ENCODE measurements at places on chromosomes 1 and 21.
A peak's percentile ranks its signal among the peaks of the same experiment; 100 is the strongest.

GRCh38 chr1:95407886-95408291 is 173.9 kb downstream of the RWDD3 start:
- no peak for DNase-seq

GRCh38 chr1:54077359-54077758 is 24.0 kb downstream of the TCEANC2 start:
- DNase-seq: no peak

- DNase-seq: peak; percentile 24
These were observed 9.5 kb downstream of the COLGALT2 start for GRCh38 chr1:184027826-184028695.

DNA sequence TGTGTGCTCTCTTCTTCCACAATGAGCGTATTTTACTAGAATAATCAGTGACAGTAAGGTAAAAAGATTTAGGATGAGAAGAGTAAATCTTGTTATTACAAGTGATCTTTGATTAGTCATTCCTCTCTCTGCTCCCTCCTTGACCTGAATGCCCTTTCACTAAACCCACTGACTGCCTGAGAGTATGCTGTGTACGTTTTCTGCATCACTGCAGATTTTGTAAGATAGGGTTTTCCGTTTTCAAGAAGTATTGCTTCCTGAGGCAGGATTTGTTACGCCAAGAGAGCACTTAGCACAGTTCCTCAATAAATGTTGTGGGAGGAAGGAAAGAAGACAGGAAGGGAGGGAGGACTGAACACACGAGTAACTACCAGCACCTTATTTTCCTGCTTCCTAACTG is 7.7 kb upstream of the LAMB3 start:
- no peak for DNase-seq

- peak; percentile 84 for DNase-seq
These were observed 58.2 kb downstream of the WLS start for GRCh38 chr1:68173936-68174737.

GRCh38 chr1:7581754-7582459 is 189.2 kb upstream of the VAMP3 start:
- no peak for DNase-seq

GRCh38 chr21:37667380-37667779 is 248.9 kb downstream of the KCNJ6 start:
- DNase-seq: no peak

- no peak for DNase-seq
These were observed 20.6 kb downstream of the PYHIN1 start for GRCh38 chr1:158951956-158952355.

GRCh38 chr1:90204023-90204590 is 209.2 kb downstream of the ZNF326 start:
- no peak for DNase-seq

DNA sequence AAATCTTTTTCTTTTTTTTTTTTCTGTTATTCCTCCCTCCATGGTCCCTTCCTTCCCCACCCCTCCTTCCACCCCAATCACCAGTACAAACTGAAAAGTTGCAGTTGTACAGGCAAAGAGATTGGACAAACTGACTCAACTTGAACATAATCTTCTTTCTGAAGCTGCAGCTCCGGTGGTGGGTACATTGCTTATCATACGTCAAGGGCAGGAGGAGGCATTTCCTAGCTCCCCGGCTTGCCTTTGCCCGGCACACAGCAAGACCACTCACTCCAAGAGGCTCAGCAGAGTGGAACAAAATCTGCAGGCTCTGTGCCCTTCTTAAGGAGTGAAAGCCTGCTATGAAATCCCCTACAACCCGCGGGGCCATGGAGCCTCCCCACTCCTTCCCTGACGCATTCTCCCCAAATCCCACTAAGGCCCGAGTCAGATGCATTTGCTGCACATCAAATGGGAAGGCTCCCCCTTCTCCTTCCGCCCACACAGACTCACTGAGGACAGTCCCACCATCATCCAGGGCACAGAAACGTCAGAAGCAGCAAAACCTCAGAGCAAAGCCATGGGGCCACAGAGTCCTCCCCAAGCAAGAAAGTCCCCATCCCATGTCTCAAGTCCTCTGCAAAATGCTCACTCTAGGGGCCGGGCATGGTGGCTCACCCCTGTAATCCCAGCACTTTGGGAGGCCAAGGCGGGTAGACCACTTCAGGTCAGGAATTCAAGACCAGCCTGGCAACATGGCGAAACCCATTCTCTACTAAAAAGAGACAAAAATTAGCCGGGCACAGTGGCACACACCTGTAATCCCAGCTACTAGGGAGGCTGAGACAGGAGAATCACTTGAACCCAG is 45.9 kb downstream of the SYF2 start:
- DNase-seq: no peak

- no peak for DNase-seq
These were observed 908 bp upstream of the ELK4 start for GRCh38 chr1:205632669-205633169.

- no peak for DNase-seq
These were observed at the start of gene PTPN7 for GRCh38 chr1:202160377-202160940. Gene PTPN7 (minus strand): TSS chr1:202160602. CDS start chr1:202159402, 1,200 bp downstream.

DNA sequence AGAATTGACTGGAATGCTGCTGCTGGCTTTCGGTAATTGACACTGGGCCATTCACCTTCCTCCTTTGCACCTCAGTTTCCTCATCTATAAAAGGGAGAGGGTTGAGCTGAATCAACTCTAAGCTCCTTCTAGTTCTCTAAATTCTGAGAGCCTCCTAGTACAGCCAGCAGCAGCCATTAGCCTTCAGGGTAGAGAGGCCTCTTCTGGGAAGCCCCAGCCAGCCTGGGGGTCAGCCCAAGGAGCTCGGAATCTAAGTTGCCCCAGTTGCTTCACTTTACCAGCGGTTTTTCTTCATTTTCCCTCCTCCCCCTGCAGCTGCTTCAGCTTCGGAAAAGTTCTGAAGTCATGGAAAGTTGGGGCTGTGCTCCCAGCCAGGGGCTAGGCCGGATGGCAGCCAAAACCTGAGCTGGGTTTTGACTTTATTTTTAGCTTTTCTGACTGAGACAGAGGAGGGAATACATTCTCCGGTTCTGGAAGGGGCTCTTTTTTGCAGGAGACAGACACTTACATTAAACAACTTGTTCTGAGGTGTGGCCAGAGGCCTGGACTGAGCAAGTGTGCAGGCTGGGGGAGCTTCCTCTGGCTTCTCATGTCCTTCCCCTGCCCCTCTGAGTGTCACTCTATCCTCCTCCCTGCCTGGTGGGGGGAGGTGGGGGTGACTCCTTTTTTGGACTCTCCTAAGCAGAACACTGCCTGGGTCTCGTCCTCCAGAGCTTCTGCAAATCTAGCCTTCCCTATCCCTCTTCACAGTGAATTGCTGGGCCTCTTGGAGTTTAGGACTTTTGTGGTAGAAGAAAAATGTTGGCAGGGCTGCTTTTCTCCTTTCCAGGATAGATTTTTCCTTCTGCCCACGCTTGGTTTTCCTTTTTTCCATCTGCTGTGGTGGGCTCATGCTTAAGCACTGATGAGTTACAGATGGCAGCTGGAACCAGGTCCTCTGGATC is 14.4 kb downstream of the LMNA start:
- DNase-seq: peak; percentile 66

DNA sequence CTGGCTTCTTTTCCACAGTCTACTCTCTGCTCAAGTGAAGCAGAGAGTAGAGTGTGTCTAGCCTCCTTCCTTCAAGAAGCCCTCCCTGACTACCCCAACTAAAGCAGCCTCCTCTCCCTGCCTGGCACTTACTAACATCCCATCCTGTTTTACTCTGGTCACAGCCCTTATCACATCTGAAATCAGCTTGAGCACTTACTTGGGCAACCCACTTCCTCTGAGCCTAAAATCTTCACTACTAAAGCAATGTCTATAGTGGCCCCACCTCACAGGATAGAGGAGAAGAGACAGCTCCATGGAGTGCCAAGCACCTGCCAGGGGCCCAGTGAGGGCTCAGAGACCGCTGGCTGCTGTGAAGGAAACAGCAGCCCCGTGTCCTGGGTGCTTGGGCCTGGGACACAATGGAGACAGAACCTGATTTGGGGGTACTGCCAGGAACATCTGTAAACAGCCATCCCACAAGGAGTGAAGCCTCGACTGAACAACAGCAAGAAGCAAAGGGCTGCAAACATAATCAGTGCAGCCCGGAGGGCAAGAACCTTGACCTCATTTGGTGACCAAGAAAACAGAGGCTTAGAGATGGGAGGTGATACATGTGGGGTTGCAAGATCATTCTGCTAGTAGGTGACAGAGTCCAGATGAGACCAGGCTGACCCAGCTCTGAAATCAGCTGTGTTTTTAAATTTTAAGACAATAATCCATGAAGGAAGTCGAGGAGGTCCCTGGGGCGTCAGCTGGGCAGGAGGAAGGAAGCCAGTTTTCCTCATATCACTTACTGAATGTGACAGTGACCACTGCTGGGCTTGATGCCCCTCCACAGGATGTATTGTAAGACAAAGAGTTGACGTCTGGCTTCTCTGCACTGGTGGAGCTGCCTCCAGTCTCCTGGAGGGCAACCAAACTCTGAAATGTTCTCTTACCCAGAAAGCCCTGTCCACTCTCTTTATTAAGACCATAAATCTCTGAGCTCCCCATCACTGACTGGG is 710.6 kb downstream of the MATN1 start:
- no peak for DNase-seq

DNA sequence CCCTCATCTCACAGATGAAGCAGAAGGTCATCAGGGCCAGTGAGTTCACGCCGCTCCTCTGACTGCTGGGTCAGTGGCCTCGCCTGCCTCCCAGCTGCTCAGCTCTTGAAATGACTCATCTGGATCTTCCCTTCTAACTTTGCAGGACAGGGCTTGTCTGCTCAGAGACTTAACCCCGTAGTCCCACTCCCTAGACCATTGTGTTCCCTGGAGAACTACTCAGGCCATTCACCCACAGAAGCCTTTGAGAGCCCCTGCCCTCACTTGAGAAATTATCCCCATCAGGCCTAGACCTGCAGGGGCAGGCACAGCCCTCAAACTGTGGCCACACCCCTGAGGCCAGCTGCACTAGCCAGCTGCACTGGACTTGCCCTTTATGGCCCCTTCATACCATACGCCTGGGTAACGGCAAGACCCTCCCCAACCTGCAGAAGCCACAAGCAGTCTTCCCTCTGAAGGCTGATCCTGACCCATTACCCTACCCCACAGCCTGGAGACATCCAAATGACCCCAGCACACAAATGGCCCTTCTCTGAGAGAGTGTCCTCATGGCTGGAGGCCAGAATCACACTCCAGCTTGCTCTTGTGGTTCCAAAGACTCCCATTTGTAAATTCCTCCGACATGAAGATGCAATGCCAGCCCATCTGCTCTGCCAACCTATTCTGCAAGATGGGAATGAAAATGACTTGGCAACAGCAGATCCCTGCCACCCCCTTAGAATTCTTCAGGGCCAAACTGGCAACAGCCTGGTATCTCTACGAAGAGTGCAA is 33.2 kb downstream of the RCSD1 start:
- DNase-seq: peak; percentile 81

- no peak for DNase-seq
These were observed 54.8 kb upstream of the CNTN2 start for GRCh38 chr1:204988196-204988595.

GRCh38 chr1:243740255-243740999 is 109.6 kb downstream of the AKT3 start:
- peak; percentile 17 for DNase-seq

DNA sequence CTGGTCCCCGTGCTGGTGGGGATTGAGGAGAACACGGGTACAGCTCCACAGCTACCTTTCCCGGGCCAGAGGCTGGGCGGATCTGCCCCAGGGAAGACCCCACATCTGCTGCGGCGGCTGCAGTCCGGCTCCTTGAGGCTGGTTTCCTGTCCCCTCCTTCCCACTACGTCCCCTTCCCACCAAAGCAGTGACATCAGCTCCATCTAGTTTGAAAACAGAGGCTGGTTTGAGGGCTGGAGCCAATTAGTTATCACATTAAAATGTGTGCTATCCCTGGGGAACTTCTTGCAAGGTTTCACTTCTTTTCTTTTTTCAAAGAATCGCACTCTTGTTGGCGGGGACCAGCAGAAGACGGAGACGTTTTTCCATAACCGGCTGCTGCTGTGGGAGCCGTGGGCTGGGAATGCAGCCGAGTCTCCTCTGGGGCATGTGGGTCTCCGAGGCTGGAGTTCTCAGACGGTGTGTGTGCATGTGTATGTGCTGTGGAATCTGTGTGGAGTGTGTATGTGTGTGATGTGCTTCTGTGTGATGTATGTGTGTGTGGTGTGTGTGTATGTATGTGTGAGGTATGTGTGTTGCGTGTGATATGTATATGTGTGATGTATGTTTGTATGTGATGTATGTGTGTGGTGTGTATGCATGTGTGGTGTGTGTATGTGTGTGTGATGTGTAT is 8.9 kb upstream of the PCBP3 start:
- peak; percentile 67 for DNase-seq

DNA sequence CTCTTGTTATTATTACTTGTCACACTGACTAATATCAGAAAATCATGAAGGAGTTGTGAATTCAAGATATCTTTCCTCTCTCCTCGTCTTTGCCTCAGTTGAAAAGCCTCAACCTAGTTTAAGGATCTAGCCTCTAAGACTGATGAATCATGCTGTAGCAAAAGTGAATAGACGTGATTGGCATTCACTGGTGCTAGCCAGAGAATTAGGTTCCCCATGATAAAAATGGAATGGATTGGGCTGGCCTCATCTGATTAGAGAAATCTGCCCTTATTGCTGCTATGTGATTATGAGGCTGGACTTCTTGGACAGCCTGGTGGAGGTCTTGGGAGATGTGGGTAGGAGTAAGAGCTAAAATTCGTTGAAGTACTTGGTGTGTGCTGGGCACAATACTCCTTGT is 208.2 kb downstream of the BACH1 start:
- no peak for DNase-seq

- no peak for DNase-seq
These were observed 9.5 kb upstream of the DEPDC1 start for GRCh38 chr1:68506386-68506785.

DNA sequence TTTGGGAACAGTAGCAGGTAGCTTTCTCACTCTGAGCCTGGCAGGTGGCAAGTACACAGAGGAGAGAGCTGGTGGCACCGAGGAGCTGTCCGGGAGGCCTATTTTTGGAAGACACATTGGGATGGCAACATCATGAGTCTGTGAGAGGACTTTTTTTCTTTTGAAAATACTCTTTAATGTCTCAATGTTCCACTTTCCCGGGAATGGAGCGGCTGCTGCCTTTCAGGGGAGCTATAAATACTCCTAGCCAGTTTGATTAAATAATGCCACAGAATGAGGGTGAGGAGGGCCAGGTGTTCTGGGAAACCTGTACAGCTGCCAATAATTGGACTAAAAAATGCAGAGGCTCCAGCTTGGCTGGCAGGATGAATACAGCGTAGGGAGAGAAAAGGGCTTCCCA is 93.3 kb upstream of the COG2 start:
- no peak for DNase-seq

GRCh38 chr1:214402613-214403083 is 121.7 kb downstream of the SMYD2 start:
- DNase-seq: peak; percentile 28

DNA sequence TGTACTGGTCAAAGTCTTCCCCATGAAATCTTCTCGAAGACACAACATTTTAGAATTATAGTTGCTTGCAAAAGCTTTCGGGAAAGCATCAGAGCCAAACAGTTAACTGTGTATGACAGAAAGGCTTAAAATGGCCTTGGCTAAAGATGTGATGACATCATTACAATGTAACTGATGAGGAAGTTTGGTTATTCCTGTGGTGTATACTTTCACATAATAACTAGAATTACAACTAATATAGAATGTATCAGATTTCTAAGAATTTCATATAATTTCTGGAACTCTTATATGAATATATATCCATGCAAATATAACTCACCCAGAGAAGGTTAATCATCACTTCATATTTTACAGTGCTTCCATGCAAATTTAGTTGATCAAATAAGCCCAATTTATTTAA is 8.4 kb downstream of the TP73 start:
- no peak for DNase-seq

- no peak for DNase-seq
These were observed 70.6 kb downstream of the CENPF start for GRCh38 chr1:214673576-214673975.

- peak; percentile 60 for DNase-seq
These were observed 242.3 kb downstream of the LMX1A start for GRCh38 chr1:165114022-165114888.

Data from GM03348 (cell line).